ENCODE measurements at places on chromosomes 7 and 10.

DNA sequence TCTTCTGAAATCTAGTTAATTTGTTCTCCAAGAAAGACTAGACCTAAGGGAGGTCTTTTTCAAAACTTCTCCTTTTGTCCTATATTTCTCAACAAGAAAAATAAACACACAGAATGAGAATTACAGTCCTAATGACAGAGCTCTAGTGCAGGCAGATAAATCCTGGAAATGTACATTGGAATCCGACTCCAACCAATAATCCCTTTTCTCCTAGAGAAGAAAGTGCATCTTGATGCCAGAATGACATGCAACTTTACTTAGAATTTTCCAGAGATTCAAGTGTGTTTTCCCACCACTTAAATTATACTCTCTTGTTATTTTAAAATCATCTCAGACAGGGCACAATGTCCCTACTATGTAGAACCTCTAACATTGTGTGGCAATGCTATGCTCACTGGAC is 68.2 kb downstream of the MET start:
- no peak for DNase-seq

DNA sequence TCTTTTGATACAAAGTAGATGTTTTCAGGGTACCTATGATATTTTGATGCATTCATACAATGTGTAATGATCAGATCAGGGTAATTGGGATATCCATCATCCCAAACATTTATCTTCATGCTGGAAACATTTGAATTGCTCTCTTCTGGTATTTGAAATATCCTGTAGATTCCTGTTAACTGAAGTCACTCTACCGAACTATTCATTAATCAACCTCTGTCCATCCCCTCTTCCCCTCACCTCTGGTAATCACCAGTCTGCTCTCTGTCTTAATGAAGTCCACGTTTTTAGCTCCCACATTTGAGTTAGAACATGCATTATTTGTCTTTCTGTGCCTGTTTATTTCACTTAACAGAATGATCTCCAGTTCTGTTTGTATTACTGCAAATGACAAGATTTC is 11.3 kb downstream of the MTG1 start:
- DNase-seq = no peak

- DNase-seq = no peak
These were observed 43.5 kb downstream of the ANKIB1 start for GRCh38 chr7:92289321-92289720.

- no peak for DNase-seq
These were observed 55.6 kb upstream of the CAMK2B start for GRCh38 chr7:44380831-44381493.

- DNase-seq = no peak
These were observed 1262.3 kb upstream of the PHF14 start for GRCh38 chr7:9711259-9711918.

DNA sequence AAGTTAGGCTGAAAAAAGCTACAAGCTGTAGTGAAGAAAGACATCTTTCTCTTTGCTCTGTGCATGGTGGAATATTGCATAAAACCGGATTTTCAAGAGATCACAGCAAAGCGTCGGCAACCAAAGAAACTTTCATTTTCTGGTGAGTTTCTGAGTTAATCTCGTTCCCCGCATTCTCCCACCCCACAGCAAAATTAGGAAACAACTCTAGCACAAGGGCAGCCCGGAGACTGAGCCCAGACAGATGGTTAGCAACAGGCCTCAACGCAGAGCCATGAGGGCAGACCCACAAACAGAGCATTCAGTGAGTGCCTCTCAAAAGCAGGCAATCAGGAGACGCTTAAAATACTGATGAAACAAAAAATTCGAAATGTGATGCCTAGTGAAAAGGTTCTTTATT is 396.1 kb upstream of the KLF6 start:
- no peak for DNase-seq

DNA sequence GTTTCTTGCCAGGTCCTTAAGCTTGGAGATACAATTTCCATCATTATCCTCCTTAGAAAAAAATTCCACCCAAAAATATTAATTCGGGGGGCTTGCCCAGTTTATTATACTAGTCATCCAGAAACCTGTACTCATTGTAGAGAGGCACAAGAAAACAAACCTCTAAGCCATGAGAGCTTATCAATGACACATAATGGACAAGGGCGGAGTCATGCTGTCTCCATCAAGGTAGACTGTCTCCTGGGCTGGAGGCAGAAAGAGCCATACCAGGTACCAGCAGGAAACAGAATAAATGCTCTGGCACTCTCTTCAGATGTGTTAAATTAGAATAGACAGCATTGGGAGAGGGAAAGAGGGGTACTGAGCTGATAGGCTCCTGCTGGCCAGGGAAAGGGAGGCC is 69.8 kb upstream of the GSDME start:
- DNase-seq = no peak

DNA sequence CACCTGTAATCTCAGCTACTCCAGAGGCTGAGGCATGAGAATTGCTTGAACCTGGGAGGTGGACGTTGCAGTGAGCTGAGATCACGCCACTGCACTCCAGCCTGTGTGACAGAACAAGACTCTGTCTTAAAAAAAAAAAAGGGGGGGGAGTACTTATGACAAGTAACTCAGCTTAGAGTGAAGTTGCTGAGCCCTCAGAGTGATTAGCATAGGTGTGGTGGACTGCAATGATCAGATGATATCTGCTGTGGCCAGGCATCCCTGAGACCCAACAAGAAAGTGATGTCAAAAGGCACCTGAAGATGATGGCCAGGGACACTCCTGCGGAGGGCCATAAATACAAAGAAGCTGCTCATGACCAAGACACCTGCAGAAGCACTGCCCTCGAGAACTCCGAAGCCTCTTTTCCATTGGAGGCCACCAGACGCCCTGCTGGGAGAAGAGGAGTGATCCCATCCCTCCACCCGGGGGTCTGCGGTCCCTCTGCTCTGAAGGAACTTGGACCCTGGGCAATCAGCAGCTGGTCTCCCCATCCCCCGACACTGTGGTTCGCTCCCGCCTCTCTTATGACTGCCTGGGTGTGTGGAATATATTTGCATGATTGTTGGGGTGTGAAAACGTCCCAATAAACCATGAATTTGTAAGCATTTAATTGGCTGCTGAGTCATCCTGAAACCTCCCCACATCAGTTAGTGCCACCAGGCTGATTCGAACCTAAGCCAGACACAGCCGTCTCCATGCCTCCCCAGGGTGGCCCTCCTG is 46.0 kb downstream of the RASGEF1A start:
- no peak for DNase-seq

GRCh38 chr10:24156686-24157085 is 52.3 kb upstream of the KIAA1217 start:
- DNase-seq = no peak

DNA sequence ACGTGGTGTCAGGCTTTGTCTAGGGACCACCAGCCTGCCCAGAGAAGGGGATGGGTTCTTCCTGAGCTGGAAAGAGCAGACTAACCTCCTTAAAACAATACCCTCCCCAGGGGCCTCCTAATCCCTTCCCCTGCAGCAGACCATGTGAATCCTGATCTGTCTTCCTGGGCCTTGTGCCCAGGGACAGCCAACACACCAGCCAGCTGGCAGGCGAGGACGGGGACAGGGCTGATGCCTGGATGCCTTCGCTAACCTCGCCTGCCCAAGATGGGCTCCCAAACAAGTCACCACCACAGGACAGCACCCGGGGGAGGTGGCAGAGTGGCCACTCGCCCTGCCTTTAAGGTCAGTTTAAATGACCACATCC is 17.6 kb downstream of the PODXL start:
- DNase-seq = no peak

DNA sequence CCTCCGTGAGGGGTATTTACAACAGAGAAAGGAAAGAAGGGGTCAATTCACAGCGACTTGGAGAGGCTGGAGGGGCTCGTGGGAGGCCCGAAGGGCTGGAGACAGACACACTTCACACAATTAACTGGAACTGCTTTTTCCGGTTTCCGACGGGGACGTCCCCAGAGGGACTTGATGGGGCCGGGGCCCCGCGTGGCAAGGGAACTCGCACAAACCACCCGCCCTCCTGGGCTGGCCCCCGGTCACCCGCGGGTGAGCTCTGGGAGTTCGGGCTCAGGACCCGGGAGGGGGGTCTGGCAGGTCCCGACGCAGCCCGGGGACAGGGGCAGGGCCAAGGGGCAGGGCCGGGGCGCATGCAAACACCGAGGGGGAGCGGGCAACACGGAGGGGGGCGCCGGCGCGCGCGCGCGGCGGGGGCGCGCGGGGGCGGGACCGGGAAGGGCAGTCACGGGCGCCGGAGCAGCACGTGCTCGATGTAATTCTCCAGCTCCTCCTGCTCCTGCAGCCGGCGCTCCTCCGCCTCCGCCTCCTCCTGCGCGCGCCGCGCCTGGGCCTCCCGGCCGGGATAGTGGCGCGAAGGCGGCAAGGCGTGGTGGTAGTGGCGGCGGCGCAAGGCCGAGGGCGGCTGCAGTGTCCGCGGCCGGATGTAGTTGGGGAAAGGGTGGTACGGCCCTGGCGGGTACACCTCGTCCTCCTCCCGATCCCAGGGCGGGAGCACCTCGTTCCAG is 2.7 kb downstream of the VGF start:
- peak; percentile 65 for DNase-seq

DNA sequence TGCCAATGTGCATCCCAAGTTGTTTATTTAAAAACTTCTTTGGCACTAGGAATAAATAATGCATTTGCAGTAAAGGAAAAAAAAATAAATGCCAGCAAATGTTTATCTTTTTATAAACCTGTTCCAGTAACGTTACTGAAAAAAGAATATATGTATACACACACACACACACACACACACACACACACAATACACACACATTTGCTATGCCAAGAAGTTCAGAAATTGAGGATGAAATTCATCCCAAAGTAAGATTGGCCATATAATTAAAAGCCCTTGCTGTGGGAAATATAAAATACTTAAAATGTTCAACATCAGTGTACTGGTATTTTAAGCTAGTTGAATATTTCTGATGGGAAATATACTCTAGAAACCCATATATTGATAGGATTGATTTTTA is 2.6 kb downstream of the PLXDC2 start:
- no peak for DNase-seq

DNA sequence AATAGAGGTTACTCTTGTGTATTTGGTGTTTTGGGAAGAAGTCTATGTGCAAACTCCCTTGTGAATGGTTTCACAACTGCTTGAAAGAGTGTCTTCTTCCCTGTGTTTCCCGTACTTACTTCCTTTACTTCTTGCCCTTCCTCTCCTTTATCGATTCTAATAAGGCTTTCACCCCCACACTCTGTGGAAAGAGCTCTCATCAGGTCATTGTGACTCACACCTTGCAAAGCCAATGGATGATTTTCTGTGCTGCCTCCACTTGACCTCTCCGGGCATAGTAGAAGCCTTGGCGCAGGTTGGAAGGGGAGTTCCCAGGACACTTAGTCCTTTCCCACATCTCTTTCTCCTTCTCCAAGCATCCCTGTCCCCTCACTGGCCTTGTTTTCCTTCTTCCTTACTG is 6.2 kb upstream of the TSPAN15 start:
- no peak for DNase-seq

GRCh38 chr7:115724400-115725056 is 306.0 kb downstream of the TFEC start:
- DNase-seq = peak; percentile 17

- DNase-seq = no peak
These were observed 5.2 kb downstream of the CHPF2 start for GRCh38 chr7:151237244-151238189.

GRCh38 chr10:88833723-88834122 is 17.9 kb downstream of the ANKRD22 start:
- no peak for DNase-seq

DNA sequence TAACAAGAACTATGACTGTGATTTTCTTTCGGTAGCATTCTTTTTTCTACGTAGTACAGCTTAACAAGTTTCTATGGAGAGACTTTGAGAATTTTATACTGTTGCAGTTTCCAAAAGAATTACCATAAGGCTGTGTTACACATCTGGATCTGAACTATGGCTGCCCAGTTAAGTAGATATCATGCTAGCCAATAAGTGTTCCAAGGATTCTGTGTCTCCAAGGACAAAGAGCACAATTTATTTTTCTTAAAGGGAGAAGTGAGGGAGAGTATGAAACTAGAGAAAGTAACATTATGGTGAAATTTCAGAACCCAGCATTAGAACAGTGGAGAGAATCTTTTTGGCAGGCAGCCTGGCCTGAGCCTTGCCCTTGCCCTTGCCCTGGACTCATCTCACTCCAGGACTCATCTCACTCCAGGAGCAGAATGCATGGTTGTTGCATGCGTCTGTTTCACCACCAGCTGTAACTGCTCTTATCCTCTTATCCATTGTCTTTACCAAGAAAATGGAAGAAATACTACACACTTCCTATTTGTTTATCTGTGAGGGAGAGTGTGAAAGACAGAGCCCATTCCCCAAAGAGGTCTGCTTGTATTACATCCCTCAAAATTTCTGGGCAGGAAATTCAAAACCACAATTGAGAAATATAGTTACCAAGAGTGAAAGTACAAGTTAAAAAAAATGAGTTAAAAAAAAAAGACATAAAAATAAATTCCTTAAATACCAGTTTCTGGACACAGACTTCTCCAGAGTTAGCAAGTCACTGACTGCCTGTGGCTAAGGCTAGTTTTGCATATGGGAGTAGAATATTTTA is 1067.5 kb downstream of the NRG3 start:
- DNase-seq = no peak

DNA sequence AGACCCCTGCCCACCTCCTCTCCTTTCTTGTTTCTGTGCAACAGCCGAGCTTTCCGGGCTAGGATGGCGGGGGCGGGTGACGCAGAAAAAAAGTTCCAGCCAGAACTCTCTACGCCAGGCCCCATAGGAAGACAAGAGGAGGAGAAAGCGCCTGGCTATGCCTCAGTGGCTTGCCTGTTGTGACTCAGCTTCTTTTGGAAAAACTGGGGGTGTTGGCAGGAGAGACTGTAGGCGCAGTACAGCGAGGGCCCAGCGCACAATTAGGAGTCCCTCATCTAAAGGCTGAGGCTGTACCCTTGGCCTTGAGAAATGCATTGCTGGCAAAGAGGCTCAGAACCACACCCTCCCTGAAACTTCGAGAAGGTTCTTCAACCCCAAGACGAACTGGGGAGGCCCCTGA is 28.0 kb upstream of the KPNA7 start:
- DNase-seq = no peak

- no peak for DNase-seq
These were observed 156.4 kb upstream of the MINDY3 start for GRCh38 chr10:16016688-16017087.

DNA sequence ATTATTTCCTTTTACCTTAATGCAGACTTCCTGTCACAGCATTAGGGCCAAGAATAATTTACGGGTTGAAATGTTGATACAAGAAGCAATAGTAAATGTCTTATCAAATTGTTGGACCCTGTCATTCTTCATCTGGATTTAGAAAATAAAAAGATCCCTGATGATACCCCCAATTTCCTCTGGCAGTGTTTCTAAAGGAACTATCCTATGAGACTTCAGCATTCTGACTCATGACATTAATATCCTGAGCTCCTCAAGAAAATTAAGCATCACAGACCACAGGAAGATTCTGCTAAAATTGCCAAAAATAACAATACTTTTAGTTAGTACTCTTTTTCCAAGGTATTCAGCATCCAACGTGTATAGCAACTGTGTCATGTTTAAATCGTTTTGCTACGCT is 490.5 kb upstream of the ANKRD30A start:
- DNase-seq = no peak

Measured in RPMI8226 (cell line).